IMR-90 (cell line): ENCODE measurements at places on chromosomes 4 and X.

DNA sequence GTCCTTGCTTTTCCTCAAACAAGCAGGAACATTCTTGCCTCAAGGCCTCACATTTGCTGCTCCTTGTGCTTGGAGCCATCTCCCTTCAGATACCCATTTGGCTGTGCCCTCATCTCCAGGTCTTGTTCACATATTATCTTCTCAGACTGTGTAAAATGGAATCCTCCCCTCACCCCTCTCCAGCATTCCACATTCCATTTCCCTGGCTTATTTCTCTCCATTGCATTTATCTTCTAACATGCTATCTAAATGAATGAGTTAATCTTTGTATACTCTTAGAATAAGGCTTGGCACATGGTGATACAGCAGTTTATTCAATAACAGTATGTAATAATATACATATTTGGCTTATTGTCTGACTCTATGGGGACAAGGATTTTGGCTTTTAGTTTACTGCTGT is 8.8 kb upstream of the GALNT7 start:
- peak; percentile 25 for DNase-seq

- peak; percentile 78 for DNase-seq
These were observed 49.2 kb upstream of the PRSS48 start for GRCh38 chr4:151227731-151228130.

DNA sequence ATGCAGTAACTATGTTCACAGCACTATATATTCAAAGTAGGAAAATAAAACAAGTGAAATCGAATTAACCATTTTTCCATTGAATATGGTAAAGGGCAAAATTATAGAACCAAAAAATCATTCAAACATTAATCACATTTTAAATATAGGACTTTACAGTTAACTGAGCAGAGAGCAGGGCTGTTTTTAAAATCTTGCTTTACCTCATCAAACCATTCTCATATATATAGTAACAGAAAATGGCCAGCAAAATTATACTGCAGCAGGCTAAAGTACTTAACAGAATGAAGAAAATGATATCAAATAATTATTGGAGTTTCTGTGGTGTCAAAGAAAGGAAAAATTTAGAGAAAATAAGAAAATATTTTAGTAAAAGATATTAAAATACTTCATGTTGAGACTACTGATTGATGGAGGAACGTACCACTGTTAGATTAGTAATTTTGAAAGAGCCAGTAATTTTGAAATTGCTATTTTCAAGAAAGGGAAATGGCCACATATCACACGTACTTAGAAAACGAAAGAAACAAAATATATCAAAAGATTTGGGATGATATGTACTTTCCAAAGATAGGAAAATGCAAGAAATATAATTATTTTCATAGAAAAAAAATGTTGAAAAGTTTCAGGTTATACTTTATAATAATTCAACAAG is 813.7 kb downstream of the DMD start:
- DNase-seq, result no peak

DNA sequence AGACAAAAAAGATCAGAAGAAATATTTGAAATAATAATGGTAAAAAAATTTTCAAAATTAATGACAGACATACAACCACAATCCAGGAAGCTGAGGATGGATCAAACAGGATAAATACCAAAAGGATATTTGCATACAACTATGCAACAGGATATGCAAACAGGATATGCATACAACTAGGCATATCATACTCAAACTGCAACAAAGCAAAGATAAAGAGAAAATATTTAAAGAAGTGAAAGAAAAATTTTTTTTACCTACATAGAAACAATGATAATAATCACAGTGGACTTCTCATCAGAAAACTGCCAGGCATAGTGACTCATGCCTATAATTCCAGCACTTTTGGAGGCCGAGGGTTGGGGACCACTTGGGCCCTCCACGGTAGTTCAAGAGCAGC is 11.3 kb upstream of the DHX15 start:
- no peak for DNase-seq

- peak; percentile 50 for DNase-seq
These were observed 17.1 kb upstream of the MAP7D3 start for GRCh38 chrX:136268051-136269048.

GRCh38 chrX:100410901-100411801 is 1.1 kb upstream of the PCDH19 start:
- DNase-seq, result no peak

- no peak for DNase-seq
These were observed 3.0 kb downstream of the BMP15 start for GRCh38 chrX:50913520-50913919.

- no peak for DNase-seq
These were observed 4.9 kb downstream of the ACSL4 start for GRCh38 chrX:109728173-109728535.

- DNase-seq, result no peak
These were observed 719.4 kb downstream of the ADGRL3 start for GRCh38 chr4:61919561-61919960.

DNA sequence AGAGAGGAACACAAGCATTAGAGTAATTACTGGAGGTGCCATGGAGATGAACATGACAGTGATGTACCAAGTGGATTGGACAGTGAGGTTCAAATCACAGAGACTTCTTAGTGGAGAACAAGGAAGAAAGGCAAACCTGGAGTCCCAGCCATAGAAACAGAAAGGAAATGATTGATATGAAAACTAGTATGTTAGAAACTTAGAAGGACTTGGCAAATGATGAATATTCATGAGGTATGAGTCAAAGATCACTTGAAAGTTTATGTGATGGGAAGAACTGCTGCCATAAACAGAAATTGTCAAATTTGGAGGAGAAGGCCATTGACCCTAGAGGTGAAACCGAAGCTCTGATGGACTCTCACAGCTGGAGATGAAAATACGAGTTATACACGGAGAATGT is 88.2 kb downstream of the PHOX2B start:
- no peak for DNase-seq

GRCh38 chrX:154515966-154516655 is at the start of gene FAM3A:
Gene FAM3A (minus strand): TSS chrX:154516232. CDS start chrX:154515772, 460 bp downstream.
- peak; percentile 85 for DNase-seq

GRCh38 chr4:153421941-153422340 is 44.2 kb upstream of the TMEM131L start:
- DNase-seq, result no peak

- peak; percentile 21 for DNase-seq
These were observed 2.7 kb downstream of the GASK1B start for GRCh38 chr4:158169931-158170690.

DNA sequence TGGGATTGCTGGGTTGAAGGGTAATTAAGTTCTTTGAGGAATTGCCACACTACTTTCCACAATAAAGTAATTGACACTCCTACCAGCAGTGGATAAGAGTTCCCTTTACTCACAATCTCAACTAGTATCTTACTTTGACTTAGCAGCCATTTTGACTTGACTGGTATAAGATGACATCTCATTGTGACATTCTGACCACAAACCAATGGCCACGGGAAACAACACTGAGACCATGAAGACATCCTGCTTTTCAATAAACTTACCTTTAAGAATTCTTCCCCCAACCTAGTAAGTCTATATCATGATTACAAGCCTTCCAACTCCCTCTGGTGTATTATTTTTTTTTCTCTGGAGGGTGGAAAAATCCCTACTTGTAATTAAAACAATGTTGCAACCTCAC is 66.9 kb upstream of the WDR1 start:
- DNase-seq, result no peak

GRCh38 chr4:78298618-78299017 is 241.5 kb downstream of the FRAS1 start:
- peak; percentile 58 for DNase-seq

DNA sequence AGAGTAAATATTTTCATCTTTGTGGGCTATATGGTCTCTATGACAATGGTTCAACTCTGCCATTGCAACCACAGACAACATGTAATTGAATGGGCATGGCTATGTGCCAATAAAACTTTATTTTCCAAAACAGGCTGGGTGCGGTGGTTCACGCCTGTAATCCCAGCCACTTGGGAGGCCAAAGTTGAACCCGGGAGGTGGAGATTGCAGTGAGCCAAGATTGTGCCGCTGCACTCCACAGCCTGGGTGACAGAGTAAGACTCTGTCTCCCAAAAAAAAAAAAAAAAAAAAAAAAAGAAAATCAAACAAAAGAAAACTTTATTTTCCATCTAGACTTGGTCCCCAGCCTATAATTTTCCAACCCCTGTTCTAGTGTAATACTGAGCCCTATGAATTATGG is 38.4 kb upstream of the LAS1L start:
- DNase-seq, result no peak

DNA sequence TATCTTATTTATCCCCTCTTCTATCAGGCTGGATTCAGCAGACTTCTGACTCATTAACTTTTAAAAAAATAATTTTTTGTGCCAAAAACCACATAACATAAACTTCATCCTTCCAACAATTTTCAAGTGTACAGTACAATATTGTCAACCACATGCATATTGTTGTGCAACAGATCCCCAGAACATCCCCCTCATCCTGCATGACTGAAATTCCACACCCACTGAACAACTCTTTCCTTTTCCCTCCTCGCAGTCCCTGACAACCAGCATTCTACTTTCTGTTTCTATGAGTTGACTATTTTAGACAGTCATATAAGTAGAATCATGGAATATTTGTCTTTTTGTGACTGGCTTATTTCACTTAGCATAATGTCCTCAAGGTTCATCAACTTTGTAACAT is 2.2 kb upstream of the MID2 start:
- DNase-seq, result peak; percentile 83

DNA sequence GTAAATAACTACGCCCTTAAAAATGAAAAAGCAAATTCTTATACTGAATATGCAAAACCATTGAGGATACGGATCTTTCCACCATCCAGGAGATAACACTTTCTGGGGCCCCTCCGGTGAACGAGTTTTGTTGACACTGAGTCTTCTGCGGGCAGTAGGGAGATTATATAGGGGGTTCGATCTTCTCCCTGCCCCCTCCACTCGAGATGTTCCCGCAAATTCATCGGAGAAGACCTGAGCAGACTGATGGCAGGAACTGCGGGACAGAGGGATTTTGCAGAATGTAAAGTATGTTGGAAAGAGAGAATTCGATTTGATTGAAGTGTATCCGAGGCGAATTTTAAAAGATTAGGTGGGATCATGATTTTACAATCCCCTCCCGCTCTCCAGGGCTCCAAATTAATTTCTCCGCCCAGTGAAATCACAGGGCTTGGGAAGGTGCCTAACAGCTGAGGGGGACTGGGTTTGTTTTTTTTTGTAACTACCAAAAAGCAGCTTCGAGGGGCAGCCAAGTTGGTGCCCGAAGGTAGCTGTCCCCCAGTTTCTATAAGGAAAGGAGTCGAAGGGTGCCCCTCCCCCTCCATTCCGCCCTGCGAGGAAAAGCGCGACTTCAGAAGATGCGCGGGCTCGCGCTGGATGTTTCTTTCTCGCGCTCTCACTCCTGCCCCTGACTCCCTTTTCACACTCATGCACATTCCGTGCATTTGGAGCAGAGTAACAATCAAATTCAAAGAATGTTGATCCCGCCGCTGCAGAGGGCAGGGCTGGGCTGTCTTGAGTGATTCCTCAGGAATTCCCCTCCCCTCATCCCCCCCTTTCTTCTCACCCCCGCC is 1.2 kb downstream of the TMEM255A start:
- no peak for DNase-seq

DNA sequence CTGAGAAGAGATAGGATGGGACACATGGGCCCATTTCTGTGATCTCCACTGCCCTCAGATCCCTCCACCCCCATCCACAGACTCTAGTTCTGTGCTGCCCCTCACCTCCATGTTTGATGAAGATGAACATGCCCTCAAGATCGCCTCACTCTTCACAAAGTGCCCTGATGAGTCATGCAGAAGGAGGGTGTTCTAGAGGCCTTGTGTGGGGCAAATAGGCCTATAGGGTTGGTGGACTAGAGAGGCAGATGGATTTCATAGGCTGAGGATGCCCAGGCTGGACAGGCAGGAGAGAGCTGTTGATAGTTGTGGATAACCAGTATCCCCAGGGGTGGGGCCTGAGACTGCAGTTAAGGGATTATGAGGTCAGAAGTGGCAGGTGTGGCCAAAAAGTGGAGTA is at the start of gene CXorf65:
TSS of gene CXorf65 (minus strand) at position 314 of the 400 bp plus-strand sequence. CDS start at position 130, 184 bp downstream.
- no peak for DNase-seq

DNA sequence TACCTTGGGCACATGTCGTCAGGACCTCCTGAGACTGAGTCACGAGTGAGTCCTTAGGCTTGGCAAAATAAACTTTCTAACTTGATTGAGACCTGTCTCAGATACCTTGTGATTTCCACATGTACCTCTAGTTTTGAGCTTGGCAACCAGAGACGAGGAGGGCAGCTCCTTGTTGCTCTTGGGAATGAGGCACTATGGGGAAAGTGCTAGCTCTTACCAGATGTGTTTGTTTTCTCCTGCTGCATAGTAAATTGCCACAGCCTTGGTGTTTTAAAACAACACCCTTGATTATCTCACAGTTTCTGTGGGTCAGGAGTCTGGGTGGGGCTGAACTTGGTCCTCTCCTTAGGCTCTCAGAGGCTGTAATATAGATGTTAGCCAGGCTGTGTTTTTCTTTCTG is 59.1 kb upstream of the MAML3 start:
- DNase-seq, result no peak

DNA sequence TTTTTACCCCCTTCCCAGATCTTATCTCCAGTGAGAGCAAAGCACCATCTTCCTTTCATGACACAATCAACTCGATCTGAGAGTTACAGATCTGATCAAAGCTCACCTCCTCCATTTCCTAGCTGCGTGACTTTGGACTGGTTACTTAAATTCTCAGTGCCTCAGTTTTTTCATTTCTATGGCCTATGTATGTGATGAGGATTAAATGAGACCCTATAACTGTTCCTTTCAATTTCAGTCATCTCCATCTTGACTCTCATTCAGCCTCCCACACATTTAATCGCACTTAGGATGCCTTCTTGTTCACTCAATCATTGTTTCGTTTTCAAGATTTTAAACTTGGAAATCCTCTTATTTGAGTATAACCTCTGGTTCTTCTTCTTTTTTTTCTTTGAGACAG is 20.1 kb upstream of the CXCR3 start:
- DNase-seq, result no peak

- DNase-seq, result peak; percentile 43
These were observed 122.4 kb downstream of the PALLD start for GRCh38 chr4:168619266-168619631.

- no peak for DNase-seq
These were observed 65.2 kb upstream of the SLC7A11 start for GRCh38 chr4:138307319-138307718.

GRCh38 chr4:152458801-152459302 is 77.0 kb downstream of the FBXW7 start:
- peak; percentile 16 for DNase-seq

DNA sequence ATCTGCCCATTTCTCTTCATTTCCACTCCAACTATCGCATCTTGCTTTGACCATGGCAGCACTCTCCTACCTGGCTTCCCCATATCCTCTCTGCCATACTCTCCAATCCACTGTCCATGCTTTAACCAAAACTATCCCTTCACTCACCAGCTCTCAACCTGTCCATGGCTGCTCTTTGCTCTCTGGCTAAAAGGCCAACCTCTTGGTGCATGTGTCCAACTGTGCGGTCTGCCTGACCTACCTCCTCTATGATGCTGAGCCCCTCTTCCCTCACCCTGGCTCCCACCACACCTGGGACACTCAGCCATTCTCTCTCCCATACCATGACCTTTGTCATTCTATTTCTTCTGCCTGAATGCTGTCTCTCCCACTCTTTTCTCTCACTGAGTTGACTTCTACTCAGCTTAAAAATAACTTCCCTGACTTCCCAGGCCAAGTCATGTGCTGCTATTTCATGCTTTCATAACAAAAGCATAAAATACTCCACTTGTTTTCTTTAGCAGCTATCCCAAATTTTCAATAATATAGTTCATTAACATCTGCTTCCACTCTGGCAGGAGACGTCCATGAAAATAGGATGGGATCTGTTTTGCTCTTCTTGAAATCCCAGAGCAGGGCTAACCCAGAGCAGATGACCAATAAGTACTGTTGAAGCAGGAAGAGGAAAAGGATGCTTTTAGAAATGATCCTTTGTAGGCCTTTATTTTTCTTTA is 29.8 kb upstream of the KLF3 start:
- DNase-seq, result no peak

GRCh38 chr4:128906581-128906980 is 97.1 kb downstream of the JADE1 start:
- no peak for DNase-seq
